ENCODE measurements at places on chromosomes 7 and 10.

DNA sequence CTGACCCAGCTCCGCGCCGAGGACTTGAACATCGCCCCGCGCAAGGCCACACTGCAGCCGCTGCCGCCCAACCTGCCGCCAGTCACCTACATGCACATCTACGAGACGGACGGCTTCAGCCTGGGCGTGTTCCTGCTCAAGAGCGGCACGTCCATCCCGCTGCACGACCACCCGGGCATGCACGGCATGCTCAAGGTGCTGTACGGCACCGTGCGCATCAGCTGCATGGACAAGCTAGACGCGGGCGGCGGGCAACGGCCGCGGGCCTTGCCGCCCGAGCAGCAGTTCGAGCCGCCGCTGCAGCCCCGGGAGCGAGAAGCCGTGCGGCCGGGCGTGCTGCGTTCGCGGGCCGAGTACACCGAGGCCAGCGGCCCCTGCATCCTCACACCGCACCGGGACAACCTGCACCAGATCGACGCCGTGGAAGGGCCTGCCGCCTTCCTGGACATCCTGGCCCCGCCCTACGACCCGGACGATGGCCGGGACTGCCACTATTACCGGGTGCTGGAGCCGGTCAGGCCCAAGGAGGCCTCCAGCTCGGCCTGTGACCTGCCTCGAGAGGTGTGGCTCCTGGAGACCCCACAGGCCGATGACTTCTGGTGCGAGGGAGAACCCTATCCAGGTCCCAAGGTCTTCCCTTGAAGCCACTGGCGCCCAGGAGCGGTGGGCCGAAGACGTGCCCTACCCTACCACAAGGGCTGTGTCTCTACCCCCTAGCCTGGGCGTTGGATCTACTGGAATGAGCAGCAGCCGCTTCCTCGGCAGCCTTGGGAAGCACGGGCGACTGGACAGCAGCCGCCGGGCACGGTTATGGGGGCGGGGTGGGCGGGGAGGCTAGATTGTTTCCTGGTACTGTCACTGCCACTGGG lies 945 bp downstream of the ADO start:
- DNase-seq: no peak

DNA sequence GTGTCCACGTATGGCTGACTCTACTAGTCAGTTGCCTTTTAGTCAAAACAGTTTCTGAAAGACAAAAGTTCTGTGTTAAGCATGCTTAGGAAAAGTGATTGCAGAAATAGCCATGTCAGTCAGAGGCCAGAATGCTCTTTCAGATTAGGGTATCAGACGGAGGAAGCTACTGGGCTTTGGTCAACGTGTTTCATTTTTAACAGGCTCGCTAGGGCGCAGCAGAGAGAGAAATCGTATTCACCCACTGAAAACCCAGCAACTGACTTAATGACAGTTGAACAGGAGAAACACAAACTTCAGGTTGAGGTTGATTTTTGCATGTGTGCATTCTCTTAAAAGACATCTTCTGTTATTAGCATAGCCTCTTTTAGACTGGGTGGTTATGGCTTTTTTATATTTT lies 322.6 kb upstream of the KIAA1217 start:
- peak; percentile 26 for DNase-seq

DNA sequence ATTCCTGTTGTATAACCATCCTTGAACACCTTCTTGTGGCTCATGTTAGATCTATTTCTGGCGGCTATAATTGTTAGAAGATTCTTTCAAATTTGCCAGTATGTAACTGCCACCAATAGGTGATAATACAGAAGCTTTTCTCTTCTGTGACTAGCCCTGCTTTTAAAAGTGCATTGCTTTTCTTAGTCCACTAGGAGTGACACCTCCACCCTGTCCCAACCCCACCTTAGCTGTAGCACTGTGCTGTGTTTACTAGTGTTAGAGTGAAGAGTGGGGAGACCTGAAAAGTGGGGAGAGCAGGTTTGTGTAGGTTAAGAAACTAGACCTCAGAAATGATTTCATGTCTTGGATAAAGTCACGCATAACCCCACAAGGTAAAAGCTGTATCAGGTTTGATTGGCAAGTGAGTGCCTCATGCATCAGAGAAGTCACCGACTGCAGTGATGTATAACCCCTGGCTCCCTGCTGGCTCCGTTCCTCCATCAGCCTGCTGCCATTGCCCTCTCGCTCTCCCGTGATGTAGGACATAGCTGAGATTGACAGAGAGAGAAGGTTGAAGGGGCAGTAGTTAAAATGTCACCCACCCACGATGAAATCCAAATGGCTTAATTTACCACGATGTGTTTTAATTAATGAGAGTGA lies 12.5 kb downstream of the NPVF start:
- DNase-seq: no peak

- no peak for DNase-seq
Observed at GRCh38 chr10:76583711-76584161, 1053.9 kb downstream of the KCNMA1 start.
